Frontal cortex (tissue), 4 donors: ENCODE measurements at places on chromosomes 3 and 15. TPM values are rescaled to one million over a fixed set of nuclear protein-coding genes. Genes with fewer than 3 reads are reported as not detected.

The CA12 gene
- 7.7 TPM for total RNA-seq

The TM6SF1 gene
- total RNA-seq = 27.7 TPM

The FGF7 gene
- 0.41 TPM for total RNA-seq

The COL8A1 gene
- total RNA-seq = 1.6 TPM
